HCT116 (cell line): ENCODE measurements at places on chromosomes 13 and 19. TPM values are rescaled to one million over a fixed set of nuclear protein-coding genes. Genes with fewer than 3 reads are reported as not detected.

GRCh38 chr19:13092606-13093235 lies 9.9 kb downstream of the LYL1 start:
- no peak overlapping the region for H3K4me3 ChIP-seq
- H3K27me3 ChIP-seq, result no peaks in the 10 kb centered on the region
- H3K4me1 ChIP-seq, result peaks cover 20% of the 10 kb centered on the region

Gene CLEC4G
- not detected for total RNA-seq

DNA sequence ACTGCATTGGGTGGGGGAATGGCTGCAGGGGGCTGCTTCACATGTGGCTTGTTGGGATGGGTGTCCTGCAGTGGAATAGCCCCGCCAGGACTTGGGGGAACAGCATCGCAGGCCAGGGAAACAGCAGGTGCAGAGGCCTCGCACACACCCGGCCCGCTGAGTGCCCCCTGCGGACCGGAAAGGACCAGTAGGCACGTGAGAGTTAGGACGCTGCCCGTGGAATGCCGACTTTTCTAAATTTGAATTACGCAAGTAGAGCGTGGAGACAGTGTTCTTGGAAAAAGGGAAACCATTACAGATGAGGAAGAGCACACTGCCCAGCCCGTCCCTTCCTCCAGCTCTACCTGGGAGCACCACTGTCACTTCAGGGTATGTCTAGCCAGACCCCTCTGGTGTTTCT lies 11.5 kb downstream of the DNM2 start:
- peaks cover 15% of the 10 kb centered on the region for H3K4me1 ChIP-seq
- no peaks in the 10 kb centered on the region for H3K36me3 ChIP-seq
- no peak overlapping the region for H3K4me3 ChIP-seq
- no peak for DNase-seq
- H3K27me3 ChIP-seq, result no peaks in the 10 kb centered on the region

- no peak overlapping the region for H3K4me3 ChIP-seq
- DNase-seq, result no peak
- no peaks in the 10 kb centered on the region for H3K27me3 ChIP-seq
- H3K36me3 ChIP-seq, result no peaks in the 10 kb centered on the region
- H3K27ac ChIP-seq, result no peak overlapping the region
- H3K4me1 ChIP-seq, result peaks cover 15% of the 10 kb centered on the region
These were observed 100.0 kb downstream of the KLF5 start for GRCh38 chr13:73158851-73159250.

- DNase-seq, result no peak
- H3K4me1 ChIP-seq, result no peaks in the 10 kb centered on the region
- no peak overlapping the region for H3K27ac ChIP-seq
These were observed 143.5 kb downstream of the DNAJC15 start for GRCh38 chr13:43166644-43167457.

- no peak overlapping the region for H3K27ac ChIP-seq
- no peaks in the 10 kb centered on the region for H3K27me3 ChIP-seq
- H3K4me1 ChIP-seq, result no peaks in the 10 kb centered on the region
These were observed 100.0 kb upstream of the PCDH9 start for GRCh38 chr13:67330149-67330548.

DNA sequence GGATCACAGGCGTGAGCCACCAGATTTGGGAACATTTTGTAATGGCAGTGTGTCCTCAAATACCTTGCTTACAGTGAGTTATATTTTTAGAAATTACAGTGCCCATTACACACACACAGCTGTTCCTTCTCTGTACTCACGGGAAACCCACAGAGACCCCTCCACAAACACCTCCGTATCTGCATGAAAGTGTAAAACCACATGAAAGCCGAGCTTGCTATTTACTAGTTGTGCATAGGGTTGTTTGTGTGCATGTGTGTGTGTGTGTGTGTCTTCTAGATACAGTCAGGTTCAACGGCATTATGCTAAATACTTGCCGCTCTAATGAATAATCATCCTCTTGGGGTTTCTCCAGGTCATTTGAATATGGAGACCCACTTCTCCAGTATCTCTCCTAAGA lies 22.3 kb upstream of the LILRA2 start:
- peaks cover 19% of the 10 kb centered on the region for H3K27me3 ChIP-seq
- H3K4me3 ChIP-seq, result no peak overlapping the region
- no peaks in the 10 kb centered on the region for H3K4me1 ChIP-seq

DNA sequence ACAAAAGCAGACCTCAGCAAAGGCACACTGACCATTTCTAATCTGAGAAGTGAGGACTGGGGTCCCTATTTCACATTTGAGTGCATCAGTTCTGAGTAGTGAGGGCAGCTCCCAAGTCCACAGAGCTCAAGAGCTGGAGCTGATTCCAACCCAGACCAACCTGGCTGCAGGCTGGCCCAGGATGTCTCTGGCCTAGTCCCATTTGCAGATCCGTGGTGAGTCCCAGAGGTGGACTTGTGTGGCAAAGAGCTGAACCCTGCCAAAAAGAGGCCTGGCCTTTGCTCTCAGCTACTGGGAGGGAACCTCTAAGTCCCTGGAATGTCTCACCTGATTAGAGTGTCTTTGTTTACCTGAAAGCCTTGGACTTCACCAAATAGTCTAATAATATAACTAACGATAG lies 14.6 kb downstream of the SIGLEC7 start:
- peaks cover 7% of the 10 kb centered on the region; the same call in 1 of the 2 replicates for H3K4me1 ChIP-seq
- no peak overlapping the region for H3K4me3 ChIP-seq
- no peak for DNase-seq
- no peak overlapping the region for H3K27ac ChIP-seq

- no peaks in the 10 kb centered on the region for H3K36me3 ChIP-seq
- H3K4me3 ChIP-seq, result no peak overlapping the region
- no peak overlapping the region for H3K27ac ChIP-seq
These were observed 1308.2 kb downstream of the PCDH9 start for GRCh38 chr13:65921933-65922332.

Gene OR7D2
- total RNA-seq, result 0.07 TPM
